Inflammatory macrophage treated with lipopolysaccharide for 1 hour (primary cell): ENCODE measurements at places on chromosomes 4 and X.

DNA sequence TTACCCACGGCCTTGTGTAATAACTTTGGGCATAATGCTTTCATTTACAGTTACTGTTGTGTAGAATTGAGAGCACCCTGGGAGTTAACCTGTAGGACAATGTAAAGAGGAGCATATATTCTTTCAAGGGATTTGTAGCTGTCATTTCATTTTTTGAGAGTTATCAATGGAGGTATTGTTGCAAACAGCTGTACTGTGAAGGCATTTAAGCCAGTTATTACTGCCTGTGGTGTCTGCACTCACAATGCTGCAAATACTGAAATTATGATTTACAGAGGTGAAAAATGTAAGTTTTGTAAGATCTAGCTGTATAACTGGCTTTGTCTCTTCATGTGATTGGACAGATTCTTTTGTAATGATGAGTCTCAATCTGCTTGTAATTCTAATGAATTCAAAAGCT is 131.5 kb upstream of the FAT1 start:
- no peak for DNase-seq

- DNase-seq: no peak
These were observed 205.9 kb upstream of the VCX start for GRCh38 chrX:7637066-7637465.

DNA sequence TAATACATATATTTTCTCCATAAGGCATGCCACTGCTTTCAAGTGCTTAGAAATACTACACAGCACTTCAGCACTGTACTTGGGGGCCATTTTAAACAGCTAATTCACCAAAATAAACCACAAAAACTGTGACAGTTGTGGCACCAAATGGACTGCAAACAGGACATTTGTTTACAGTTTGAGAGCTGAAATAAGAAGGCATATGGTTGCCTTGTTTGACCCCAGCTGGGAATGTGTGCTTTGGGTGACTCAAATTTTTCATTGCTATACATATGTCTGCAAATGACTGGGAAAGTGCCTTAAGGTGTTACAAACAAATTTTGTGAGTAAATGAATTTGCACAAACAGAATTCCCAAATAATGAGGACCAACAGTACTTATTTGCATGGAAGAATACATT is 124.2 kb downstream of the BANK1 start:
- no peak for DNase-seq

DNA sequence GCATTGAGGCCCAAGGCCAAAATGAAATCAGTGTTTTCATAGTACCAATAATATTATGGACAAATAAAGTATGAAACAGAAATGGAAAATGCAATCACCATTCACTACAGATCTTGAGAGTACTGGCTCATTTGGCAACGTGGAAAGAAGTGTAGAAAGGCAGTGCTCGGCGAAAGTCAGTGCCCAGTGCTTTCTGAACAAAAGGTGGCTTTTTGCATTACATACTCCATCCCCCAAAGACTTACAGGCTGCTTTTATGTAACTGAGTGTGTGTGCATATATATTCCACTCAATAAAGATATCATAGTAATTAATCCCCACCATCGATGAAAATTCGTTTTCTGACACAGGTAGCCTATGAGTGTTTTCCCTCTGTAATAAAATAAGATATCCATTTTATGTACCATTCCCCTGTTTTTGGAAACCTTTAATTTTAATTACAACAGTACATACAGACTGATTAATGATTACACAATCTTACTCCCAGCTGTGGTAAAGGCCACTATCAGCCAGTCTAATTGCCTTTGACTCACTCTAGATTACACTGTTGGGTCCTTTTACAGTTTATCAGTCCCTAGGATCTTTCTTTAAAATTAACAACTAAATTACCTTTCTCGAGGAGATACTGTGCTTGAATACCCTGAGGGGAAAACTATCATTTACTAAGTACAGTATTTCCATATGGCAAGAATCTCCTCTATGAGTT is 65.9 kb downstream of the MAD2L1 start:
- DNase-seq: no peak
